Muscle of back (tissue), 13 donors: ENCODE measurements at places on chromosomes 2 and 18. TPM values are rescaled to one million over a fixed set of nuclear protein-coding genes. Genes with fewer than 3 reads are reported as not detected.
A peak's percentile ranks its signal among the peaks of the same experiment; 100 is the strongest.

KLHL41 gene
- polyA plus RNA-seq, result 4,577 TPM

REG3A gene
- polyA plus RNA-seq, result not detected

IL1R2 gene
- polyA plus RNA-seq, result 0.16 TPM

KCNJ3 gene
- 1.0 TPM for polyA plus RNA-seq

FSHR gene
- 0.88 TPM for polyA plus RNA-seq

WDR75 gene
- polyA plus RNA-seq, result 31.3 TPM

MOB4 gene
- 47.3 TPM for polyA plus RNA-seq

DNA sequence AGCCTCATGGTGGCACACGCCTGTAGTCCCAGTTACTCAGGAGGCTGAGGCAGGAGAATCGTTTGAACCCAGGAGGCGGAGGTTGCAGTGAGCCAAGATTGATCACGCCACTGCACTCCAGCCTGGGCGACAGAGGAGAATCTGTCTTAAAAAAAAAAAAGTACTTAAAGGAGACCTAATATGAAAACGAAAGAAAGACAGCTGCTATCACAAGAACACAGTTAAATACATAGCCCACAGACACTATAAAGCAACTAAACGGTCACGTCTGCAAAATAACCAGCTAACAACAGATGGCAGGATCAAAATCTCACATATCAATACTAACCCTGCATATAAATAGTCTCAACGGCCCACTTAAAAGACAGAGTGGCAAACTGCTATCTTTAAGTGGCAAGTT, 43.9 kb upstream of the TACR1 start:
- no peak for DNase-seq

- DNase-seq, result peak; percentile 63
Observed at GRCh38 chr2:105977212-105977611, 216.9 kb downstream of the UXS1 start.

DNA sequence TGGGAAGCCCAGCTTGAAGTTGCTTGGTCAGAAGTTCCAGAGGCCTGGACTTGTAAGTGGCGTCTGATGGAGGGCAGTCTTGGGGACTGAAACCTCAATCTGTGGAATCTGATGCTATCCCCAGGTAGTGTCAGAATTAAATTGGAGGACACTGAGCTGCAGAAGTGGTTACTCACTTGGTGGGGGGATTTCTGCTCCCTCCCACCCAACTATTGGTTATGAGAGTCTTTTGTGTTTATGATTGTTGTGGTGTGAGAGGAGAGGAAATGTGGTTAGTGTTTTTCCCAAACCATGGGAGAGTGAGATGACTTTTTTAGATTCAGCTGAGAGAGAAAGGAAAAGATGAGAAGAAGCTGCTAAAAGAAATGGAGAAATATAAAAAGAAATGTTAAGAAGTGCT, 12.8 kb downstream of the ZBTB14 start:
- no peak for DNase-seq

DNA sequence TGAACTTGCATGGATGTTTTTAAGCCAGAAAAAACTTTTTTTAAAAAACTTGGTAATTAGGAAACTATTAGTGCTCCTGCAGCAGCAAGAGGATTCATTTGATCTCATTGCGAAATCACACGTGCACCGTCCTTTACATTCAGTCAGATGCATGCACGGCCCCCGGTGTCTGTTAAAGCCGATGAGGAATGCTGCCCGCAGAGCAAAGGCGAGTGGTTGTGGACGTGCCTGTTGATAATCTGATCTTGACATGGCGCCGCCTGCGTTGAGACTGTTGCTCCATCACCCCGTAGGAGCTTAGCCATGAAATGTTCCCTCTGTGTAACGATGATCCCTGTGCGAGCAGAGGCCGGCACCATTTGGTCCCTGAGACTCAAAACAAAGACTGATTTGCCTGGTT, 300.0 kb downstream of the GBX2 start:
- no peak for DNase-seq

GRCh38 chr2:230411570-230412370, 4.2 kb upstream of the SP100 start:
- DNase-seq, result peak; percentile 90

- peak; percentile 48 for DNase-seq
Observed at GRCh38 chr2:96927405-96928171, 57.7 kb upstream of the SEMA4C start.

DNA sequence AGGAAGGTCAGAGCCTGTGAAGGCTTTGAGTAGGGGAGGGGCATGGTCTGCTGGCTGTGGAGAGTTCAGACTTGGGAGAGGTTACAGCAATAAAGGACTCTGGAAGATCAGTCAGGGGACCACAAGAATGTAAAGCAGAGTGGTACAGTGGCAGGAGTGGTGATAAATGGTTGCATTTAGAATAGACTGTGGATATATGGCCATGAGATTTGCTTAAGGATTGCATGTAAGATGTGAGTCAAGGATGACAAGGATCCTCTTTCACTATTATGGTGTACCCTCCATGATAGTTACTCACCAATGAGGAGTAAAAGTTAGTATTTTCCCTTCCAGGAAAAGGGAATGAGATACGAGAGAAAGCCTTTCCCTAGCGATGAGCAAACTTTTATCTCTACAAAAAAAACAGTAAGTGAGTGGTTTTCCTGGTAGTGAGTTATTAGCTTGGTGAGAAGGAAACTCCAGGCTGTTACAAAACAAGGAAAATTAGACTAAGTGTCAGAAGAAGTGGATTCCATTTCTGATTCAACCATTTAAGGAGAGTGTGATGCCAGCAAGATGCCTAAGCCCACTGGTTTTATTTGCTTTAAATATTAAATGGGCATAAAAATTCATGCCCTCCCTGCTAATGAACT, 818.0 kb upstream of the ACVR2A start:
- DNase-seq, result peak; percentile 82

DNA sequence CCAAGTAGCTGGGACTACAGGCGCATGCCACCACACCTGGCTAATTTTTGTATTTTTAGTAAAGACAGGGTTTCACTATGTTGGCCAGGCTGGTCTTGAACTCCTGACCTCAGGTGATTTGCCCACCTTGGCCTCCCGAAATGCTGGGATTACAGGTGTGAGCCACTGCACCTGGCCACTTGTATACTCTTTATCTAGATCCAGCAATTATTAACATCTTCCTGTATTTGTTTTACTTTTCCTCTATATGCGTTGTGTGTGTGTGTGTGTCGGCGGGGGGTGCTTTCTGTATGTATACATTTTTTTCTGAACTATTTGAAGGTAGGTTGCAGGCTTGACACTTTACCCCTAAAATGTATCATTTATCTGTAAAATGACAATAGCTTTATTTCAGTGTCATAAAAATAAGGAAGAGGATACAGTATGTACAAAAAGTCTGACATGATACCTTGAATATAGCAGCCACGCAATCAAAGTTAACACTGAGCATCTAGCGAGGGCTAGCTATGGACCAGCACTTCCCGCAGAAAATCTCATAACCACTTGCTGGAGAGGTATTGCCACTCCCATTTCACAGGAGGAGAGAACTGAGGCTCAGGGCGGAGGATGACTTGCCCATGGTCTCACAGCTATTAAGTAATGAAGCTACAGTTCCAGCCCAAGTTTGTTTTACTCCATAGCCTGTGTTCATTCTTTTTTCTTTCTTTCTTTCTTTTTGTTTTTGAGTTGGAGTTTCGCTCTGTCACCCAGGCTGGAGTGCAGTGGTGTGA, 251.3 kb downstream of the MYCN start:
- DNase-seq, result no peak

- DNase-seq, result no peak
Observed at GRCh38 chr2:114113518-114113917, 223.6 kb downstream of the ACTR3 start.

- no peak for DNase-seq
Observed at GRCh38 chr18:12085136-12085535, 8.5 kb upstream of the ANKRD62 start.

- peak; percentile 27 for DNase-seq
Observed at GRCh38 chr2:210475706-210476105, 853 bp downstream of the LANCL1 start.

DNA sequence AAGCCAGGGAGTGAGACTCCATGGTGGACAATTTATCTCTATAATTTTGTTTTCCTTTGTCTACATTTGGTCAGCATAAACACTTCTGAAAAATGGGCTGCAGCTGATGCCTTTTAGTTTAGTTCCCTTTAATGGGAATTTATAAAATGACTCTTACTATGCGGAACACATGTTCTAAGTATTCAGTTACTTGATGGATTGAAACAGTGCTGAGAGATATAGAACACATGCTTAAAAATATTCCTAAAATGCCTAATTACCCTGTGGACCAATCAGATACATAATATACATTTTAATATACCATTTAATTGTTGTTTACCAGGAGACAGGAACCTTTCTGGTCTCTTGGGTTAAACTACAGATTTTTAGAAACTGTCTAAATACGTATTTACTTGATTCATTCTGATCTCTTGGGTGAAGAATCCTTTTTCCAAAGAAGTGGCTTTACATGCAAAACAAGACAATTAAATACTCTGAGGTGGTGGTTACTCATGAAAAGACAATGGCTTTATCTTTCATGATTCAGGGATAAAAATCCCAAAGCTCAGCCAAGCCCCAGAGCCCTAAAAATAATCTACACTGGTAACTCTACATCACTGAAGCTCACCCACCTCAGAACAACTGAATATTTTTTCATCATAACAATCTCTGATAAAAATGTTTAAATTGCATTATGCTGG, 128.1 kb upstream of the SERTAD2 start:
- no peak for DNase-seq

GRCh38 chr2:88055371-88056128, at the start of gene KRCC1:
TSS of gene KRCC1 (minus strand) at chr2:88055783. CDS start at chr2:88028563, 27,220 bp downstream.
- DNase-seq, result peak; percentile 98
